ENCODE measurements at places on chromosomes 4 and X. TPM values are rescaled to one million over a fixed set of nuclear protein-coding genes. Genes with fewer than 3 reads are reported as not detected.

GRCh38 chr4:102817613-102818268, 9.6 kb downstream of the UBE2D3 start:
- no peak overlapping the region for H3K27ac ChIP-seq
- DNase-seq = no peak
- H3K4me1 ChIP-seq = peaks cover 100% of the 10 kb centered on the region
- no peak overlapping the region for H3K4me3 ChIP-seq

DNA sequence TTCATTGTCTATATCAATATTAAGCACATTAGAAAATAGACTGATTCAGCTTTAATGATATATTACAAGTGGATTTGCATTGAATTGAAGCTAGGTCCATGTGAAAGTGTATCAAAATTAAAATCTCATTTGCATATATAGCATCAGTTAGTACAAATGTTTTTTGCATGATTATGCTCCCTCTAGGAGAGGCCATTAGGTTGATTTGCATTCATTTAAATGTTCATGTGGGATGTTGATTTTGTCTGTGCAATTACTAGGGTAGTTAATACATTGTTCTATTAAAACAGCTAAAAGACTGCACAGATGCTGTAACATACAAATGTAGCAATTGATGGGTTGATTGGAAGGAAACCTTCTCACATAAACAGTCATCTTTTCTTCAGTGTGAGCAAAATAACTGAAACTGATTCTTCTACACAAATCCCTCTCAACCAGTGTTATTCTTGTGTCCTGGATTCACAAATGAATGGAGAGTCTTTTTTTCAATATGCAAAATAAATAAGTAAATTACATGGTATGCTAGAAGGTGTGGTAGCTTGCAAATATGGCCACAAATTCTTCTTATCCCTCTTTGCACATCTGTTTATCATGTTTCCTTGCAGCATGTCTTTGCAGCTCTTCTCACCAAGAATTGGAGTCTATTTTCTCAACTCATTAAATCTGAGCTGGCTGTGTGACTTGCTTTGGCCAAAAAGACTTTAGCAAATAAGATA, 48.6 kb upstream of the DYNLT3 start:
- no peak overlapping the region for H3K27ac ChIP-seq
- H3K4me3 ChIP-seq = no peak overlapping the region

Gene TRIM61
- total RNA-seq = not detected

Gene ADH1C
- total RNA-seq = 25.3 TPM

Gene RPA4
- total RNA-seq = 7.4 TPM
